Cardiac septum (tissue), 1 donor: ENCODE measurements at places on chromosomes 1 and 21. TPM values are rescaled to one million over a fixed set of nuclear protein-coding genes. Genes with fewer than 3 reads are reported as not detected.

MAP3K7CL gene
- total RNA-seq, result 85.8 TPM

CD164L2 gene
- not detected for total RNA-seq

GBP1 gene
- total RNA-seq, result 6.2 TPM

OR2L3 gene
- total RNA-seq, result not detected

GPR52 gene
- 4.3 TPM for total RNA-seq

TMEM52 gene
- total RNA-seq, result 0.70 TPM

NBPF1 gene
- 12.6 TPM for total RNA-seq

TLR5 gene
- total RNA-seq, result 1.6 TPM

OR2T2 gene
- total RNA-seq, result not detected
